ENCODE measurements at places on chromosomes 6 and 20. TPM values are rescaled to one million over a fixed set of nuclear protein-coding genes. Genes with fewer than 3 reads are reported as not detected.

DAAM2 gene
- total RNA-seq, result 122 TPM

PRR18 gene
- not detected for total RNA-seq

SAMHD1 gene
- total RNA-seq, result 44.3 TPM

PDE7B gene
- 50.4 TPM for total RNA-seq

EPPIN gene
- total RNA-seq, result not detected

TRIM31 gene
- not detected for total RNA-seq

SPATS1 gene
- not detected for total RNA-seq

FOXQ1 gene
- total RNA-seq, result 1.5 TPM

LRFN2 gene
- total RNA-seq, result not detected

BPIFB2 gene
- not detected for total RNA-seq

PRL gene
- not detected for total RNA-seq

EDN3 gene
- not detected for total RNA-seq

TUBB1 gene
- under 0.01 TPM for total RNA-seq

PNPLA1 gene
- not detected for total RNA-seq

PACRG gene
- 1.6 TPM for total RNA-seq

CRIP3 gene
- total RNA-seq, result not detected

BMP7 gene
- 0.12 TPM for total RNA-seq

CCNC gene
- 68.2 TPM for total RNA-seq

GRIK2 gene
- total RNA-seq, result 1.5 TPM

LRP11 gene
- total RNA-seq, result 96.8 TPM

Data from hair follicle dermal papilla cell (primary cell).